ENCODE measurements at places on chromosomes 6 and 20.

DNA sequence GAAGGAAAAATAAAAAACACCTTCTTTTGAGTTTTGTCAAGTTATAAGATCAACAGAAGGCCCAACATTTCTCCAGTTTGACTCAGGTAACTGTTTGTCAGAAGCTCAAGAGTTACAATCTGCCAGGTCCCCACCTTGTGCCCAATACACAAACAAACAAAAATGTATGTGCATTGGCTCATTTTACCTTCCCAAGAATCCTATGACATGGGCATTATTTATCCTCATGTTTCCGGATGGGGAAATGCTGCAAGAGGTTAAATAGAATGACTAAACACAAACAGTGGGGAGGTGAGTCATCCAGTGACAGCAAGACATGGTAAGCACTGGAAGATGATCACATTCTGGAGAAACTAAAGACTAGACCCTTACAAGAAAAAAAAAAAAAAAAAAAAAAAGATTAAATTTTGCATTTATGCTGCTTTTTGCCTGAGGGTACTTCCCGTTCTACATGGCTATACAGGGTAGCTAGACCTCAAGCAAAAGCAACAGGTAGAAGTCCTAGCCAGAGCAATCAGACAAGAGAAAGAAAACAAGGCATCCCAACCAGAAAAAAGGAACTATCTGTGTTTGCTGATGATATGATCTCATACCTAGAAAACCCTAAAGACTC lies 23.6 kb upstream of the ANKRD60 start:
- DNase-seq, result no peak

- no peak for DNase-seq
Measured at GRCh38 chr20:56439771-56440291, 27.8 kb downstream of the CASS4 start.

DNA sequence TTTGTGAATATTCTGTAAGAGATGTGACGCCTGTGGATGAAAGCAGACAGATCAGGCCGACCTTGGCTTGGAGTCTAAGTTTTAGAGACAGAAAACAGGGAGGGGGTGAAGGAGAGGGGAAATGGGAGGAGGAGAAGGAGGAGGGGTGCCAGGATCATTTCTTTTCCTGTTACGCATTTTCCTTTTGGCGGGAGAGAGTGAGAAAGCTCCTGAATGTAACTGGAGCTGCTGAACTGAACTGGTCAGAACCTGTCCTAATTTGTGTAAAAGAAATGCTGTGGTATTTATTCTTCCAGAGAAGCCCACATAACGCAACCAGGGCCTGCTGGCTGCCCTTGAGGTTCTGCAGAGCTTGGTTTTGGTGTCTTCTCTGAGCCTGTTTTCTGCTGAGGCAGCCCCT lies 41.9 kb downstream of the UTRN start:
- no peak for DNase-seq

DNA sequence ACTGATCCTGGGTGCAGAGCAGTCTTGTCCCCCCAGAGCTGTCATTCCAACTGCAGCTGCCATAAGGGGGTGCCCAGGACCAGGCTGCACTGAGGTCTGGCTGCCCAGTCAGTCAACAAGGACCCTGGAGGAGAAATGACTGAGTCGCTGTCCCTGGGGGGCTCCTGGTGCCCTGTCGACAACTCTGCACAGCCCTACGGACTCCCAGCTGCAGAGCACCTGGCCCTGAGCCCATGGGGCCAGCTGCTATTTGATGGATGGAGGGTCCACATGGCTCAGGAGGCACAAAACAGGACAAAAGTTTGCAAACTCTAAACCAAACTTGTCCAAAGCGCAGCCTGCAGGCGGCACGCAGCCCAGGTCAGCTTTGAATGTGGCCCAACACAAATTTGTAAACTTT lies 46.3 kb upstream of the RPS6KA2 start:
- no peak for DNase-seq

- no peak for DNase-seq
Measured at GRCh38 chr6:14867802-14868201, 378.1 kb upstream of the JARID2 start.

Data from activated CD8-positive, alpha-beta memory T cell treated with anti-CD3 and anti-CD28 coated beads for 48 hours (primary cell).